ENCODE measurements at places on chromosomes 6 and 20.
A peak's percentile ranks its signal among the peaks of the same experiment; 100 is the strongest.

DNA sequence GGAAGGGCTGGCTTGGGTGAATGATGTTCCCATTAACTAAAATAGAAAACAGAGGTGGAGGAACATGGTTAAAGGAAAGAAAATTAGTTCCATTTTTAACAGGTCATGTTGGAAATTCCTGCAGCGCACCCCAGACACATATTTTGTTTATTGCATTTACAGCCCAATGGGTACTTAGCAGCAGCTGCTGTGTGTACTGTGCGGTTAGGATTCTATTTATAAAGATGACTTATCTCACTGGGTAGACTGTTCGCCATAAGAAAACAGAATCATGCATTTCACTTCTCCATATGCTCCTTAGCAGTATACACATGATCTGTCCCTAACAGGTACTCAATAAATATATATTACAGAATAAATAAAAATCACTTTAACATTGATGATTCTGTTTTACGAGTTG lies 135.8 kb downstream of the SLC35F1 start:
- no peak for DNase-seq

- peak; percentile 45 for DNase-seq
Observed at GRCh38 chr20:47493175-47493962, 8.3 kb upstream of the NCOA3 start.

DNA sequence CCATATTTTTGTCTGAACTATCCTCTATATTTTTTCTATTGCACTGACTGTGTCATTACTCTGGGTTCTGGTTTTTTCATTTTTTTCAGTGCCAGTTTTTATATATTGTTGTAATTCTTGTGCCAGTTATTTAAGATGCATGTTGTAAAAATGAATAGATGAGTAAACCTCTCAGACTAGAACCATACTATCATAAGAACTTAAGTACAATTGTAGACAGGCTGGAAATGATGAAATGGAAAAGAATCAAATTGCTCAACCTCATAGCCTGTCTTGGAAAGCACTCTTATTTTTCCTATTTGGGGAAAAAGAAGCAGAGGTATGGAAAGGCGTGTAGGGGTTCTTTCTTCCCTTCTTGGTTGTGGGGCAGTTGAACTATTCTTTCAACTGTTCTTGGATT lies 30.2 kb downstream of the PANK2 start:
- no peak for DNase-seq

DNA sequence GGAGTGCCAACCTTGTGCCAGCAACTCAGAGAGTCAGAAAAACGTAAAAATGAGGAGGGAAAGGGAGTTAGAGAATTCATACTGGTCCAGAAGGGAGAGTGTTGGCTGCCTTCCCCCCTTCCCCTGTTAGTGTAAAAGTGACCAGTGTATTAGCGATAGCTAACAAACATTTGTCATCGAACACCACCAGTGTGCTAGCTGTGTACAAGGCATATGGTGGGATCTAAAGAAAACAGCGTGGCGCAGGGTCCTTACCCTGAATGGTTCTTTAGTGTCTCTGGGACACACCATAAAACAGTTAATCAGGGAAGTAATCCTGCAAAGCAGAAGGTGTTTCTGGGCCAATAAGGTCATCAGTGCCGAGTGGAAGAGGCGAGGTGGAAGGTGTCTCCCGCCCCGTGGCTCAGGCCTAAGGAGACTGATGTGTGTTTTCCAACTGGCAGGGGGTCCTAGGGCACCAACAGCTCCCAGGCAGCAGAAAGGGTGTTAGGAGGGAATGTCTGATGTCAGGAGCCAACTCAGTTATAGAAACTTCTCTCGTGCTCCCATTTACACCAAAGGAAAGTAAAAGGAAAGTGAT lies 91.9 kb downstream of the TCP11 start:
- no peak for DNase-seq

GRCh38 chr20:24470746-24471582 lies 1.5 kb downstream of the SYNDIG1 start:
- DNase-seq: no peak
